ENCODE measurements at places on chromosomes 12 and 14. TPM values are rescaled to one million over a fixed set of nuclear protein-coding genes. Genes with fewer than 3 reads are reported as not detected.

Gene KIAA0586
- polyA plus RNA-seq, result 19.3 TPM

Gene TMEM63C
- polyA plus RNA-seq, result 0.28 TPM

Gene PMEL
- polyA plus RNA-seq, result not detected

Gene BBS10
- polyA plus RNA-seq, result 1.6 TPM

Gene IFNG-AS1
- polyA plus RNA-seq, result 35.4 TPM

Gene PLA2G1B
- not detected for polyA plus RNA-seq

Gene KRT78
- polyA plus RNA-seq, result not detected

Gene RPL10L
- not detected for polyA plus RNA-seq

Gene DNAJC22
- polyA plus RNA-seq, result not detected

Gene GZMH
- 336 TPM for polyA plus RNA-seq

Gene TMEM233
- not detected for polyA plus RNA-seq

Gene AHNAK2
- not detected for polyA plus RNA-seq

Gene PPP1R36
- 0.25 TPM for polyA plus RNA-seq

Gene RAPGEF3
- 0.15 TPM for polyA plus RNA-seq

Gene TAPBPL
- 131 TPM for polyA plus RNA-seq

Gene LHX5
- polyA plus RNA-seq, result not detected

Gene PROX2
- not detected for polyA plus RNA-seq

Gene SYNDIG1L
- not detected for polyA plus RNA-seq

Gene HOXC5
- polyA plus RNA-seq, result not detected

Gene KCNA1
- not detected for polyA plus RNA-seq

Gene TCL1B
- polyA plus RNA-seq, result not detected

Data from CD8-positive, alpha-beta memory T cell (primary cell).